ENCODE measurements at places on chromosomes 6 and 20. TPM values are rescaled to one million over a fixed set of nuclear protein-coding genes. Genes with fewer than 3 reads are reported as not detected.
A peak's percentile ranks its signal among the peaks of the same experiment; 100 is the strongest.

- no peak for DNase-seq
- no peaks in the 10 kb centered on the region for H3K4me1 ChIP-seq
- H3K4me3 ChIP-seq = no peak overlapping the region
- H3K27me3 ChIP-seq = peaks cover 52% of the 10 kb centered on the region
These were observed 1.3 kb downstream of the PDYN start for GRCh38 chr20:1992359-1993110.

The FAXC gene
- 33.2 TPM for total RNA-seq

The MAFB gene
- total RNA-seq = 43.3 TPM

GRCh38 chr6:46816626-46817025 lies 23.4 kb downstream of the MEP1A start:
- DNase-seq = no peak
- no peaks in the 10 kb centered on the region for H3K4me1 ChIP-seq
- no peak overlapping the region for H3K27ac ChIP-seq
- no peaks in the 10 kb centered on the region for H3K36me3 ChIP-seq
- no peak overlapping the region for H3K4me3 ChIP-seq

The SEL1L2 gene
- not detected for total RNA-seq

DNA sequence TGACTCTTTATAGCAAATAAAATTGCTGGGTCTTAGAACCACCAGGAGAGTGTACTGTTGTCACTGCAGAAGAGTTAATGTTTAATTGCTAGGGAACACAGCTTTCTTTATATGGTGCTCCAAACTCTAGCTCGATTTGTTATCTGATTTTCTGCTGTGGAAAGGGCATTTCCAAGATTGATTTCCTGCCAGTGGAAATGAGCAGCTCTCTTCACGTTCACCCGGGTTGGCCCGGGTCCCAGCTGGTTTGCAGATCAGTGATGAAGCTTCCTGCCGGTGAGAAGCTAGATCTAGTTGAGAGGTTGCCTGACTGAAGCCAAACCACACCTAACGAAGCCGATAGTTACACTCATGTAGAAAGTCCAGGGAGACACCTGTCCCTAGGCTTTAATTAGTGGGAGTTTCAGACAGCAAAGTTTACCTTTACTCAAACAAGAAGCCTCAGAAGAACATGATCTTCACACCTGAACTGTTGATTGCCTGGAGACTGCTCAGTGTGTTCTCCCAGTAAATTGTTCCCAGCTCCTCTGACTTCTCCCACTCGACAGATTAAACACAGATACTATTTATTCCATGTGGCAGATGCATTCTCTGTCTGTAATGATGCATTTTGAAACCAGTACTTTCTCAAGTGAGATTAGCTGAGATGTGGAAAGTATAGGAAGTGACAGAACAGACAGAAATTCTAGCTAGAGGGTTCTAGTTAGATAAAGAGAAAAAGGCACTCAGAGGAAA lies 27.8 kb downstream of the PAQR8 start:
- no peak for DNase-seq
- peaks cover 19% of the 10 kb centered on the region for H3K4me1 ChIP-seq
- no peak overlapping the region for H3K4me3 ChIP-seq
- H3K27me3 ChIP-seq = no peaks in the 10 kb centered on the region

The SMOC2 gene
- 130 TPM for total RNA-seq

The ZNF512B gene
- 10.8 TPM for total RNA-seq

The EPPIN gene
- total RNA-seq = not detected

The GLP1R gene
- total RNA-seq = not detected

DNA sequence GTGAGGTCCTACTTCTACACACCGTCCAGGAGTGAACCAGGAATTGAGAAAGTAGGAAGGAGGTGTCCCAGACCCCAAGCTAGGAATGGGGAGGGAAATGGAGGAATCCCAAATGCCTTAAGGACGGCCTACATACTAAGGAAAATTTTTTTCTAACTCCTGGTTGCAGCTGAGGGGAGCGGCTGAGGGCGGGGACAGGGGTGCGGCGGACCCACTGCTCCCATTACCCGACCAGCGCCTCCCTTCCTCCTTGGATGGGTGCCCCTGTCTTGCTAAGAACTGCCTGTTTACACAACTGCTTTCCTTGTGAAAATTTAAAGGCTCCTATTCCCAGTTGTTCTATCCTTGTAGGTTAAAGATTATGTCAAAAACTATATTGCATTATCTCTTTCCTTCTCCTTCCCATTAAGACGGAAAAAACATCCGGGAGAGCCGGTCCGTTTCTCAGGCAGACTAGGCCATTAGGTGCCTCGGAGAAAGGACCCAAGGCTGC lies 699 bp upstream of the HSPA1B start:
- H3K4me1 ChIP-seq = peaks cover 44% of the 10 kb centered on the region
- peak overlapping the region; percentile 65 for H3K4me3 ChIP-seq

- H3K4me1 ChIP-seq = no peaks in the 10 kb centered on the region
- no peak overlapping the region for H3K27ac ChIP-seq
- H3K36me3 ChIP-seq = no peaks in the 10 kb centered on the region
- no peaks in the 10 kb centered on the region for H3K27me3 ChIP-seq
These were observed 64.2 kb downstream of the DLL1 start for GRCh38 chr6:170226647-170227046.

The SGK2 gene
- not detected for total RNA-seq

DNA sequence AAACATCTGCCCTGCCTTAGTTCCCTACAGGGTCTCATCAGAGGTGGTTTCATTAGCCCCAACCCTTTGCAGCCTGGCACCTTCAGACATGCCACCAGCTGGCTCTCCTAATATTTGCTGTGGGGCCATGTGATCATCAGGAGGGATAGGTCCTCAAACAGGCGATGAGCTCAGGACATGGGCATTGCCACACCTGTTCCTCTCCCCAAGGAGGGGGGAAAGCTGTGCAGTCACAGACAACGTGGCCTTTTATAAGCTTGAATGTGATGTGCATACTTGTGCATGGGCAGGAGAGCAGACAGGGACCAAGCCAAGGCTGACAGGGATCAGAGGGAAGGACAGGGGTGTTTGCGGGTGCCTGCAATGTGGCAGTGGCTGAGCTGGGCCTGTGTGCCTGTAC lies 78.8 kb upstream of the ZNFX1 start:
- no peak overlapping the region for H3K27ac ChIP-seq
- H3K4me1 ChIP-seq = peaks cover 31% of the 10 kb centered on the region
- DNase-seq = no peak
- no peaks in the 10 kb centered on the region for H3K27me3 ChIP-seq
- H3K36me3 ChIP-seq = no peaks in the 10 kb centered on the region

DNA sequence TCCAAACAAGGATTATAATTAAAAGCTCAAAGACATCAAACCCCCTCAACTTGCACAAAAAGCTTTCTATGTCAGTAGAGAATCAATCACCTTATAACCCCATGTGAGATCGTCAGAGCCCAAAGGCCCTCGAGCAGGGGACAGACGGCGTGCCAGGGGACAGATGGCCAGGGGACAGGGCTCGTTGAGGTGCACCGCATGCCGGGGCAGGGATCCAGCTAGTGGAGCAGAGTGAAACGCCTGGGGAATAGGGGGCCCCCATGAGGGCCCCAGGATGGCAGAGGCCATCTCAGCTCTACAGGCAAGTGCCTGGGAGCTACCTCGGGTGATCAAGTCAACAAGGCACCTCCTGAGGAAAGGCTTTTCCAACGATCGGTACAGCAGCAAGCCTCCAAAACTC lies 28.6 kb downstream of the DIDO1 start:
- H3K27ac ChIP-seq = peak overlapping the region; percentile 72
- no peak overlapping the region for H3K4me3 ChIP-seq
- H3K4me1 ChIP-seq = no peaks in the 10 kb centered on the region

The SLC4A11 gene
- total RNA-seq = 0.36 TPM

DNA sequence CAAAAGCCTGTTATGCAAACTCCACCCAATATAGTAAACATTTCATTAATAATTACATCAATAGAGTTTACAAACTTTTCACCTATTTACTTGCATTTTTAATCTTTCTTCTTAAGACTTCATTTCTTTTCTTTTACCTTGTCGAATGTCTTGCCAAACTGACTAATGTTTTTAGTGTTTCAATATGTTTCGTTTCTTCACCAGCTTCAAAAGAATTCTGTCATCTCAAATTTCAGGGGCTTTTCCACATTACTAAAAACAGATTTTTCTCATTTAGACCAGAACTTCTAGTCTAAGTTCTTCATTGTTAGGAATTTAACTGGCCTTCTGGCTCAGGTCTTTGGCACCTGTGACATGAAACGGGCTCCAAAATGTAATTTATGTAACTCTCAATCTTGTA lies 196.5 kb downstream of the ARHGAP18 start:
- no peaks in the 10 kb centered on the region for H3K4me1 ChIP-seq
- H3K4me3 ChIP-seq = no peak overlapping the region
- H3K36me3 ChIP-seq = no peaks in the 10 kb centered on the region
- no peak for DNase-seq

The PLEKHG1 gene
- total RNA-seq = 13.2 TPM

The C6orf58 gene
- not detected for total RNA-seq

The GPR6 gene
- total RNA-seq = not detected

- H3K27me3 ChIP-seq = no peaks in the 10 kb centered on the region
- H3K27ac ChIP-seq = no peak overlapping the region
- no peak overlapping the region for H3K4me3 ChIP-seq
- peaks cover 7% of the 10 kb centered on the region for H3K4me1 ChIP-seq
These were observed 257.4 kb downstream of the THBS2 start for GRCh38 chr6:168996356-168996625.

- no peak for DNase-seq
- no peaks in the 10 kb centered on the region for H3K4me1 ChIP-seq
- no peak overlapping the region for H3K27ac ChIP-seq
- no peaks in the 10 kb centered on the region for H3K36me3 ChIP-seq
- no peak overlapping the region for H3K4me3 ChIP-seq
These were observed 158.2 kb upstream of the CHD6 start for GRCh38 chr20:41776421-41776820.

DNA sequence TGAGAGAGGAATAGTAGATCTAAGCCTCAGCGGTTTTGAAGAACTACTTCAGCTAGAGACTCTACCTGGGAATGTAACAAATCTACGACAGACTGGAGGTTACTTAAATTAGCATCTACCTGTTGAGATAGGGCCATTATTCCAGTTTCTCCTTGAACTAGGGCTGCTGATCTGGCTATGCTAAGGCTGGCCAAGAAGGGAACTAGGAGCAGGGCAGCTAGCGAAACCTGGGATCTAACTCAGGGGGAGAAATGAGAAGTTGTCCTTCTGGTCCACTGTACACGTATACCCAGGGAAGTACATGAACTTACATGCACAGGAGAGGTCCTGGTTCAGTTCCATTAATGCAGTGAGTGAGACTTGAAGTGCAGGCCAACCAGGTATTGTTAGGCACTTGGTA lies 156.7 kb downstream of the TRIM27 start:
- no peak overlapping the region for H3K4me3 ChIP-seq
- no peaks in the 10 kb centered on the region for H3K4me1 ChIP-seq
- H3K27me3 ChIP-seq = peaks cover 70% of the 10 kb centered on the region
- DNase-seq = no peak
- no peak overlapping the region for H3K27ac ChIP-seq

GRCh38 chr6:75101896-75102295 lies 104.0 kb downstream of the COL12A1 start:
- peak overlapping the region; percentile 4 for H3K27ac ChIP-seq
- H3K4me1 ChIP-seq = peaks cover 30% of the 10 kb centered on the region
- peaks cover 59% of the 10 kb centered on the region for H3K36me3 ChIP-seq

DNA sequence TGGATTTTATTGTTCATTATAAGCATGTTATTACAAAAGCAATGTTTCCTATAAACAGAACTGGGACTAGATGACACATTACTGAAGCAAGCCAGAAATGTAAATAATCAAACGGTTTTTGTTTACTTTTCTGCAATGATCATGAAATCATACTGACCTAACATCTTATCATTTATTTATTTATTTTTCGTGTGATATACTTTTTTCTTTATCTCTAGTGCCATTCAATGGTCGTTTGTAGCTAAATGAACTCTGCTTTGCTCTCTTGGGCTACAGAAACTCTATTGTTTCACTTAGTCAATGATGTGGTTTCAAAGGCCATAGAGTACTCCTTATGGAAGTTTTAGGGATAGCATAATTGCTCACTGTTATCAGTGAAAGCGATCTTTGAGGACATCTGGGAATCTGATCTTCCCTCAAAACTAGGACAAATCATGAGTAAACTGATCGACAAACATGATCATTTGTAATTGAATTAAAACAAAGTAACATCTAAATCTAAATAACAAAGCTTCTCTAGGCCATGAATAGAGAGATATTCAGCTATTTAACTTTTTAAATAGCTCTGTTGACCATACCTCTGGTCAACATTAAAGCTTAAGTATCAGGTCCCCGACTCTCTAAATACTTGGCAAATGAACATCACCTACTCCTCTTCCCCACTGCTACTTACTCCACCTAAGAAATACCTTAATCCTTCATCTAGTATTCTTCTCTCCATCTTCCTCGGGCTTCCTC lies 933.4 kb downstream of the TFAP2A start:
- H3K27ac ChIP-seq = no peak overlapping the region
- H3K4me1 ChIP-seq = peaks cover 9% of the 10 kb centered on the region
- no peaks in the 10 kb centered on the region for H3K36me3 ChIP-seq

DNA sequence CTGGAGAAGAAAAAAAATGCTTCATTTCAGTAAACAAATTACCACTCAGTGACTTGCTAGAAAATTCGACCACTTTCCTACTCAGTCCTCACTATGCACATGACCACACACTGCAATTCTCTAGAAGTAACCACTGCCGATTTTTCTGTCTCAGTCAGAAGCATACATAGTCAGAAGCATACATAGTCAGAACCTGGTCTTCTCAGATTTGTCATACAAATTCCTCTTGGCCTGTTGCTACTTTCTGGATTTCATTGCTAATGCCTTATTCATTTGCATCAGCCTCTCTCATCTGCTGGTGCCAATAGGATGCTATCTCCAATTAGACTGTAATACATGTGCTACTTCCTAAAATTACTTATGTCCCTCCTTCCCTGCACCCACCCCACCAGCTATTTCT lies 10.2 kb upstream of the KIF16B start:
- no peaks in the 10 kb centered on the region for H3K36me3 ChIP-seq
- H3K27ac ChIP-seq = no peak overlapping the region
- no peak for DNase-seq

DNA sequence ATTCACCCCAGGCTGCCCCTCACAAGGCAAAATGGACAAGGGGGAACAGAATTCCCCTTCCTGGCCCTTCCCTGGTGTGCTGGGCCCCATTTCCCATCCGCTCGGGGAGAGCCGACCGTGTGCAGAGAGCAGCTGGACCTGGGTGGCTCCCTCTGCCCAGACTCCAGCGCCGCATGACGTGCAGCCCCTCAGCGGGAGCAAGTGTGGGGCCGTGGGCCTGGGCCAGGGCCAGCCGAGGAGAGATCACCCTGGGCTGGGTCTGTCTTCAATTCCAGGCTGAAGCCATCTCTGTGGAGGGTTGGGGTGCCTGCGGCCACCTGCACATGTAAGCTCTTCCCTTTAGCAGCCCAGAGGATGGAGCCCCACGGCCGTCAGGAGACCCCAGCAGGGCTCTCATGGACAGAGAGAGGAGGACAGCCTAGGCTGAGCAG lies 241.8 kb downstream of the TTLL2 start:
- H3K4me1 ChIP-seq = no peaks in the 10 kb centered on the region
- H3K4me3 ChIP-seq = no peak overlapping the region
- no peaks in the 10 kb centered on the region for H3K27me3 ChIP-seq
- H3K36me3 ChIP-seq = no peaks in the 10 kb centered on the region

GRCh38 chr6:152697634-152698033 lies at the start of gene MYCT1:
Gene MYCT1, plus strand, starts transcription at chr6:152697897. Its CDS starts 6 bp downstream, at chr6:152697903.
- peak within 1 kb of the TSS; percentile 9 for H3K4me3 ChIP-seq
- H3K27ac ChIP-seq = no peak within 1 kb of the TSS
- no peaks in the 10 kb centered on the region for H3K27me3 ChIP-seq
- no peak for DNase-seq

GRCh38 chr6:159461998-159462397 lies 231.0 kb downstream of the SOD2 start:
- DNase-seq = no peak
- H3K4me3 ChIP-seq = no peak overlapping the region
- no peaks in the 10 kb centered on the region for H3K36me3 ChIP-seq
- H3K4me1 ChIP-seq = no peaks in the 10 kb centered on the region
